ENCODE measurements at places on chromosomes 1 and 21. TPM values are rescaled to one million over a fixed set of nuclear protein-coding genes. Genes with fewer than 3 reads are reported as not detected.

GRCh38 chr1:7993593-7994479 is 32.3 kb downstream of the ERRFI1 start:
- no peak for DNase-seq

Gene LIPI
- not detected for total RNA-seq

Gene ARHGAP30
- 1.00 TPM for total RNA-seq

- DNase-seq = no peak
Measured at GRCh38 chr1:1170215-1171091, 3.2 kb upstream of the TTLL10 start.

Data from cerebellum (tissue), 4 donors.